ENCODE measurements at places on chromosomes 3 and 15.
A peak's percentile ranks its signal among the peaks of the same experiment; 100 is the strongest.

DNA sequence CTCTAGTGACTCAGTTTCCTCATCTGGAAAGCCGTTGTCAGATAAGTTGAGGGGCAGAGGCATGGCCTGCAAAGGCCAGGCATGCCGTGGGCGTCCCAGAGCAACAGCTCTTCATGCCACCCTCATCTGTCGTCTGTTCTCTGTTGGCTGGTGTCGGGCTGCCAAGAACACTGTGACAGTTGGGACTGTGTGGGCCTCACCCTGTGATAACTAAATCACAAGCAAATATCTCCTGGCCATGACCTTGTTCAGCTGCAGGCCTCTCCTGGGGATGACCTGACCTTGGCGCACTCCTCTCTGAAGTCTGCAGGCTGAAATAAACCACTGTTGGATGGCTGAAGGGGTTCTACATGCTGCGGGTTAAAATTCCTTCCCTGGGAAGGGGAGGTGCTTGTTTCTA lies 145.9 kb downstream of the SHQ1 start:
- DNase-seq: no peak

DNA sequence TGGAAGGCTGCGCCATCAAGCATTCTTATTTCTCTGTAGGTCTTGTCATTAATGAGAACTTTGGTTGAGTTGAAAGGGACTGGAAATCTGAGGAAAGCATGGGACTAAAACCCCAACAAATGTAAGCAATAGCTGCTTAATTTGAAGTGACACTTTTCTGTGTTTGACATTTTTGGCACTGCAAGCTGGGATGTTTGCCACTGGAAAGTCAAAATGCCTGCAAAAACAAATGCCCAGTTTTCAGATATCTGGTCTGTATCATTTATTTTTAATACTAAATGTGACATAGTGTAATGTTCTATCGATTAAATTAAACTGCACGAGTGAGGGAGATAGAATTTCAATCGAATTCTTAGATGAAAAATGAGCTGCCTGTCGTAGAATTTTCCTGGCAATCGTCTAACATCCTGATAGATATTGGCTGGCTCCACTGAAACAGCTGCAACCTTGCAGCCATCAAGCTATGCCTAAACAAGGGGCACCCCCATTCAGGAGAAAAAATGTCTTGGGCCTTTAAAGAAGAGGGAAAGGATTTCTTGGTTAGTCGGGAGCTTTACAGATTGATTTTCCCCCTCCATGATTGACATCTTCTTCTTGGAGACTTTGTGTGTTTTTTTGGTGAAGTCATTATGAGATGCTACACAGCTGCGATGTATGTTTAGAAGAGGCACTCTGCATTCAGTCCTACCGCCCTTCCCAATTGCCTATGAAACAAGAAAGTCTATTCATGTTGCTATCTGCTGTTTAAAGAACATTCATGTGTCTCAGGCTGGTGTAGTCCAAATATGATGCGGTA lies 316.7 kb upstream of the TBL1XR1 start:
- DNase-seq: no peak

GRCh38 chr3:179688850-179689249 lies 36.0 kb downstream of the USP13 start:
- no peak for DNase-seq

DNA sequence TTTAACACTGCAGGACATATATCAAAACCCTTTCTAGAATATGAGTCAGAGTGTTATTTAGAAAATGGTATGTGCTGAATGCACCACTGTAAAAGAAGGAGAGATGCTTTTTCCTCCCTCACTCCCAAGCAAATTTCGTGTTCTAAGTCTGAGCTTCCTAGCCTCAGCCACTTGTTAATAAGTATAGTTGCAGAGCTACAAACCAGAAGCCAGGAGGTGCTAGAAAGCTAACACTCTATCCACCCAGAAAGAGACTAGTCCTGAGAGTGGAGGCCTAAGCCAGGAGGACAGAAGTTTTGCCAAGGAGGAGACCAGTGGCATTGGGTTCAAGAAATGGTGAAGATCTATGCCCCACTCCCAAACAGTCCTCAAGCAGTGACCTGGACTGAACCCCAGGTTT lies 40.5 kb upstream of the GYG1 start:
- DNase-seq: no peak

DNA sequence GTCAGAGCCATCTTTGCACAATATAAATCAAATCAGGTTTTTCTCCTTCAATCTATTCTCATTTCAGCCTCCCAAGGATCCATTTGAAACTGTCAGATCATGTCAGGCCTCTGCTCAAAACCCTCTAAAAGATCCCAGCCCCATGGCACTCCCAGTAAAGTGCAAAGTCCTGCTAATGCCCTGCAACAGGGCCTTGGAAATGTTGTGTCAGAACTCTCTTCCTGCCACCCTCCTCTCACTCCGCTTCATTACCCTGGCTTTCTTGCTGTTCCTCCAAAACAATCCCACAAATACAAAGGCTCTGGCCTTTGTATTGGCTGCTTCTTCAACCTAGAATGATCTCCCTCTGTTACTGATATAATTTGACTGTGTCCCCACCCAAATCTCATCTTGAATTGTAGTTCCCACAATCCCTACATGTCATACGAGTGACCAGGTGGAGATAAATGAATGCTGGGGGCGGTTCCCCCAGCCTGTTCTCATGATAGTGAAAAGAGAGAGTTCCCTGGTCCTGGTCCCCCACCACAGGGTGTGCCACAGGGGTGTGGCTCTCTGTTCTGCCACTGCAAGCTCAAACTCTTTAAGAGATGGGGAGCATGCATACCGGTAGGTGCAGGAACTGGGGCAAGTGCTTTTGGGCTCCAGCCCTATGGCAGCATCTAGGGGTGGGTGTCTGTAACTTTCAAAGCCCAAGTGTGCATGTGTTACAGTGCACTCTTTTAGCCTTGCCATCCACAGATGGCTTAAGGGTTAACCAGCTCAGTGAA lies 22.9 kb upstream of the TRA2B start:
- no peak for DNase-seq

DNA sequence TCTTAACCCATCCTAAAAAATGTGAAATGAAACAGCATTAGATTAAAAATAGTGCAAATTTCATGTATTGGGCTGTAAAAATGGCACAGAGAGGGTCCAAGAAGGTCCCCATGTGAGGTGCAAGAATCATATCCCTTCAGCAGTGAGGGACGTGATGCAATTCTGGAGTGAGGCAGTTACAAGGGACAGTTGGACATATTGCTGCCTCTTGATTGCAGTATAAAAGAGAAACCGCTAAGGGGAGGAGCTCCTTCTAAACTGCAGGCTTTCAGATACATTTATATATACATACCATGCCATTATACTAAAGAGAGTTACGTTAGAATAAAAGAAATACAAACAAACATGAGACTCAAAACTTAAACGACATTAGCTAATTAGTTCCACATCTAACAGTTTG lies 304.2 kb upstream of the CTNNB1 start:
- DNase-seq: no peak

DNA sequence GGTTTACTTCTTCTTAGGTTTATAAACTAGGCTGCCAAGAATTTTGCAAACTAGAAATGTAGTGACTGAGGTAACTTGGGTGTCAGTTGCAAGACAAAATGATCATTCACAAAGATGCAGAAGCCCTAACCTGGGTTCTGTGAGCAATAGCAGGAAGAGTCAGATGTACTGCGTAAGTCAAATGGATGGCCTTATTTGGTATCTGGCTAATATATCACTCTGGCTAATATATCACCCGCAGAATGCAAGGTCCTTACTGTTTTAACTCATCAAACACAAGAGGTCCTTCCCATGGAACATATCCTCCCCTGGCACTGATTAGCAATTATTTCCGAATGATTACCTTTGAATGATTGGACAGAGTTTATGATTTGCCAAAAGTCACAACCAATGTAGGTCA lies 37.4 kb downstream of the RBMS3 start:
- no peak for DNase-seq

DNA sequence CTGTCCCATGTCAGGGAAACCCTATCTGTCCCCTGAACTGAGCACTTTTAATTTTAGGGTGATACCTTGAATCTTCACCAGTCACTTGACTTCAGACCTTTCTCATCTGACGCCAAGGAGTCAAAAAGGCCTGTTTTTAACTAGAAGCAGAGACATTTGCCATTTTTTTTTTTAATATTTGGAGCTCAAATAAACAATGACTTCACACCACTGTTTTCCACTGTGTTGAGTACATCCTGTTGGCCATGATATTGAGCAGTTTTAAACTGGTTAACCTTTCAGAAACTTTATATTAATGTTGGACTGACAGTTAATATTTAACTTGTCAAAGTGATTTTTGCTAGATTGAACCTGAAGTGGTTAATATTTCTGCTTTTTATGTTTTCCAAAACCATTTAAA lies 28.2 kb downstream of the DAG1 start:
- no peak for DNase-seq

- no peak for DNase-seq
These were observed 610 bp downstream of the LIPC start for GRCh38 chr15:58432401-58432800.

- peak; percentile 57 for DNase-seq
These were observed at the start of gene ARNT2 for GRCh38 chr15:80404057-80404760. TSS of gene ARNT2 (plus strand) at chr15:80404382. CDS start at chr15:80404516, 134 bp downstream.

DNA sequence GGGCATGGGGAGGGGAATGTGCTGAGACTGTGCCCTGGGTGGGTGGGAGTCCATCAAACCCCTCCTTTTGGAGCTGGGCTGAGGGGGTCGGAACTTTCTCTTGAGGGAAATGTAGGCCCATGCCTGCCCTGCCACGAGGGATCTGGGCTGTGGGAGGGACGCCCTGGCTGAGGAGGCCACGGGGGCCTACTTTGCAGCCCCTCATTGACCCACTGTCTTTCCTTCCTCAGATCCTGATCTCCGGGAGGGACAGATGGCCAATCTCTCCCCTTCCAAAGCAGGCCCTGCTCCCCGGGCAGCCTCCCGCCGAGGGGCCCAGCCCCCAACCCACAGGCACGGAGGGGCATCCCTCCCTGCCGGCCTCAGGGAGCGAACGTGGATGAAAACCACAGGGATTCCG lies 25.3 kb downstream of the LOXL1 start:
- no peak for DNase-seq

DNA sequence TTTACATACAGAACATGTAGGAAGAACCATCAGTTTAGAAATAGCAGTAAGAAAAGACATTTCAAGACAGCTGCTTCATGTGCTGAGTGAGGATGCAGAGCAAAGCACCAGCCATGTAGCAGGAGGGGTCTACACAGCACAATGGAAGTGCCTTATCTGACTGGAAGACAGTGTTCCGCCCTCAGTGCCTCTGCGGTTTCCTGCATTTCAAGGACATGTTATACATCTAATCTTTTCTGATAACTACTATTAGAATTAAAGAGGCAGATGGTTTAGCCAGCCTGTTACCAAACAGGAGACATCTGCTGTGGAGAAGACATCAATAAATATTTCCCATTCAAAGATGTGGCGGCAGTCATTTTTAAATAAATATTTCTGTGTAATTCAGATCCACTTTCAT lies 10.6 kb downstream of the LSG1 start:
- DNase-seq: no peak

DNA sequence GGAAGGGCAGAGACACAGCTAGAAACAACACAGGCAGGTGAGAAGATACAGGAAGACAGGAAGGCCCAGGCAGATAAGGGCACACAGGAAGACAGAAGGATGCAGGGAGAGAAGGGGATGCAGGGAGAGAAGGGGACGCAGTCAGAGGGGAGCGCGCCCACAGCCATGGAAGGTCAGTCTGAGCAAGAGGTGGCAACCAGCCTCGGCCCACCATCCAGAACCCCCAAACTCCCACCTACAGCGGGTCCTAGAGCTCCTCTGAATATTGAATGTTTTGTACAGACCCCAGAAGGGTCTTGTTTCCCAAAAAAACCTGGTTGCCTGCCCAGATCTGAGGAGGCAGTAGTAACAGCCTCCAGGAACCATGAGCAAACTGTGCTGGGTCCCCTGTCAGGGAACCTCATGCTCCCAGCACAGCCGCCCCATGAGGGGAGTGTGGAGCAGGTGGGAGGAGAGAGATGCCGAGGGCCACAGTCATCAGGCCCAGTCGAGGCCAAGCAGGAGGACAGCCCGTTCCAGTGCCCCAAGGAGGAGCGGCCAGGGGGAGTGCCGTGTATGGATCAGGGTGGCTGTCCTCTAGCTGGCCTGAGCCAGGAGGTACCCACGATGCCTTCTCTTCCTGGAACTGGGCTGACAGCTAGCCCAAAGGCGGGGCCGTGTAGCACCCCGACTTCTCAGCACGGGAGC lies 27.6 kb upstream of the SLC28A1 start:
- no peak for DNase-seq

DNA sequence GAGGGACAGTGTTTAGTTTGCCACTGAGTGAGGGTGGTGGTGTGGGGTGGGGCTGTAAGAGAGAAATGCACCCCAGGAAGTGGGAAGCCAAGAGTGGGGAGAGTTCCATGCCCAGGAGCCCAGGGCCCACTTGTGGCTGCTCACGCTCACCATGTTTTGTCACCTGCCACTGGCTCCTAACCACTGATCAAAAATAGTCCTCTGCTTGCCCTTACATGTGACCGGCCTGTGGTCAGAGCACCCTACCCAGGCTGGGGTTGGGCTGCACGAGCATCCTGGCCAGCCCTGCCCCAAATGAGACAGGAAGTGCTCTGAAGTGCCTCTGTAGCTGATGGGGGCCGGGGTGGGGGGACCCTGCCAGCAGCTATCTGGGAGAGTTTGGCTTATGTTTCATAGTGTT lies 216.3 kb downstream of the RPLP1 start:
- no peak for DNase-seq

GRCh38 chr3:185825639-185826481 lies 1.0 kb upstream of the IGF2BP2 start:
- DNase-seq: peak; percentile 66

- no peak for DNase-seq
These were observed 81.8 kb upstream of the UBE2E1 start for GRCh38 chr3:23723930-23724329.

- no peak for DNase-seq
These were observed 48.4 kb downstream of the ARHGEF3 start for GRCh38 chr3:56753206-56753820.

DNA sequence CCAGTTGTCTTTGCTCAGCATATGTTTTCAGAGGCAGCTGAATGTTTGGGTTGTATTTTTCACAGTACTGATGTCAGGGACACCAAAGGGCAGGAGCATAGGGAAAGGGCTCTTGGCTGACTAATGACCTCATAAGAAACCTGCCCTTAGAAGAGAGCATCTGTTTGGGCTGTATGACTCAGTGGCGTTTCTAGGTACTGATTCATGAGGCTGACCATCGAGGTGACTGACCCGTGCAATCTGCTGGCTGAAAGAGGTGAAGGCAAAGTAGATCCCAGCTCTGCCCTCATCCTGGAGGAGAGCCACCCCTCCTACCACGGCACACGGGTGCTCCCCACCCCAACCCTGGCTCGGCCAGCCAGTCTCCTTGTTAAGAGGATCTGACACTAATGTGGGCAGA lies 8.3 kb downstream of the LMCD1 start:
- no peak for DNase-seq

- DNase-seq: no peak
These were observed 64.3 kb upstream of the MEX3B start for GRCh38 chr15:82110144-82110543.
